ENCODE measurements at places on chromosomes 7 and 10.

GRCh38 chr7:134154581-134155130 lies 27.5 kb downstream of the LRGUK start:
- DNase-seq = no peak

- DNase-seq = peak; percentile 55
Observed at GRCh38 chr7:12729112-12729511, 41.7 kb downstream of the ARL4A start.

GRCh38 chr7:153090764-153091163 lies 331.2 kb downstream of the ACTR3B start:
- DNase-seq = no peak

- DNase-seq = peak; percentile 87
Observed at GRCh38 chr7:101856473-101857357, 39.3 kb downstream of the CUX1 start.

DNA sequence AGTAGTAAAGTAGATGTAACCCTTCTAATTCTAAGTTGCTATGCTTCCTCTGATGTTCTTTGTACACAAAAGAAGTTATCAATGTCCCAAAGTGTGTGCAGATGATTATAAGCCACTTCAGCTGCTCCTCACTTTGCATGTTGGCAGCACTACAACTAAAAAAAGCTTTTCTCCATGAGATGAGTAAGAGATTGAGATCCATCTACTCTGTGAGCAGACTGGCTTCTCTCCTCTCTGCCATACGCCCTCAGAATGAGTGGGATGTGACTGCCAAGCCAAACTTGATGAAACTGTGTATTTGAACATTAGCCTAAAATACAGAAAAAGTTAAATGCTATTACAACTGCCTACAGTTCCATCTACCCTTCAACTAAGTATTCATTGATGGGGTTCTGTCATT lies 102.9 kb upstream of the ETV1 start:
- no peak for DNase-seq

DNA sequence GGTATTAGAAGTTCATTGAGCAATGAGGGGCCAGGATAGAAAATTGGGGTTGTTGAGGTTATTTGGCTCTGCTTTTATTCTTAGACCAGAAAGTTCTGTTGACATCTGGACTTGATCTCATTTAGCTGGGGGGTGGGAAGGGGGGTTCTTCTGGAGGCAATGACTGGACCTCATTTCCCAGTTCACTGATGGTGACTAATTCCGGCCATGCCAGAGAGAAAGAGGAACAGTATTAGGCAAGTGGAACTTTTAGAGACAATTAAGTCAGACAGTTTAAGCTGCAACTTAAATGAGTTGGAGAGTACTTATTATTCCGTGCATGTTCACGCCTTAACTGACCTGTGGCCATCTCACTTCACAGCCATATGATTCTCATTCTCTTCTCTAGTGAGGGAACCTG lies 512.5 kb downstream of the REEP3 start:
- DNase-seq = no peak

DNA sequence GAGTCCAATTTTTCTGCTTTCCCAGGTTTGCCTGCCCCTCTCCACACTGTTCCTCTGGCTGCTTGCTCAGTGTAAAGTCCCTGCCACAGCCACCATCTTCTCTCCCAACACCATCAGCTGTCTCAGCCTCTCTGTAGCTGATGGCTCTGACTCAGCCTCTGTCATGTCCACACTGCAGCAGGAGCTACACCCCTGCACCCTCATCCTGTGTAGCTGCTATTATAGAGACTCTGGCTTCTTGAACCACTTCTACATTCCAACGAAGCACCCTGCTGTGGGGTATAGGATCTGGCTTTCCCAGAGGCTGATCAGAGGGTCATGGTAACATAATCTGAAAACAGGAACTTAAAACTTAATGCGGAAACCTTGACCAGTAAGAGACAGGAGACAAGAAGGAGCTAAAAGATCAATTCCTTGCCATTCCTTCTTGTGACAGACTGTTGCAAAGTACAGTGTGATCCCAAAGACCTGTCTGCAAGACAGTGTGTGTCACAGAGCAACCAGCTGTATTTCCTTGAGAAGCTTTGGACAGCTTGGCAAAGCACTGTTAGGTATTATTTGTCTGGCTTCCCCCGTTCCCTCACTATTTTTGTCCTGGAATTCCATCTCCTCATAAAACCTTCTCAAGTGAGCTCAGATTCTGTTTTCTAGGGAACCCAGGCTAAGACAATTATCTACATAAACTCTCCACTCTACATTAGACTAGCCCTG lies 42.3 kb downstream of the NRCAM start:
- DNase-seq = no peak

DNA sequence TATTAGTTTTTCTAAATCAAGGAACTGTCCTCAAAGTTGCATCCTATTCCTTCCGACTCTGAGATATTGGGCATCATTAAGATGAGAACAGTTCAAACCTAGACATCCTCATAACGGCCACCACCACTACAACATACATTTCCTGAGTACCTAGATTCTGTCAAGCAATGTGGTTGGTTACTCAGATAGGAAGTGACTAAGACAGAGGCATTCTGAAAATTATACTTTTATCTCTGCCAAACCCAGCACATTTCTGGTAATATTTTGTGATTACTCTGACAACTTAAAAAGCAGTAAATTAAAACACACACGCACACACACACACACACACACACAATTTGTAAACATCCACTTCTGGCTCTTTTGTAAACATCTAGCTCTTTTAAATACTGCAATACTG lies 291.2 kb upstream of the MEOX2 start:
- DNase-seq = no peak

DNA sequence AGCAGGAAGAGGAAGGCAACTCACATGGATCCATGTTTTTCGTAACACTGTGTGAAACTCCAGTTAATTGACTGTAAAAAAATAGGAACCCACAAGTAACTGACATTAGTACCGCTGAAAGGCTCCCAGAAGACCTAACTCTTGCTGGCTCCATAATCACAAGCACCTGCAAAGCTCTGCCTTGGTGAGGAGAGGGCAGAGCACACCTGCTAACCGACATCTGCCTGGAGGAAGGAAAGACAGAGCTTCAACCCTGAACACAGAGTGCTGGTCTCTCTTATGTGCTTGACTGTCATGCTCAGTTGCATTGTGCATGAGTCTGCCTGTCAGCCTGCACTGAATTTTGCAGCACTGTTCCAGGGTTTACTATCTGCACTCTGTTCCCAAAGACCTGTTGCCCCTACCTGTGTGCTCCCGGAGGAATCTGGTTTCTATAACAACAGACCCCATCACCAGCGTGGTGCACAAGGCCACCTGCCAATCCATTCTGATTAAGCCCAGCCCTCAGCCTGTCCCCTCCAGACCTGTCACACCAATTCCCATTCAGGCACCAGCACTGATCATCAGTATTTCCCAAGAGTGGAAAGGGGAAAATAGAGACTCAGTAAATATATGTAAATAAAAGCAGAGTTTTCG lies 63.1 kb upstream of the ANKRD1 start:
- no peak for DNase-seq

- DNase-seq = no peak
Observed at GRCh38 chr10:78205457-78206016, 171.9 kb downstream of the RPS24 start.

GRCh38 chr10:112247791-112248190 lies 35.4 kb upstream of the TECTB start:
- DNase-seq = no peak

GRCh38 chr10:99832439-99832838 lies 50.0 kb downstream of the ABCC2 start:
- DNase-seq = no peak

DNA sequence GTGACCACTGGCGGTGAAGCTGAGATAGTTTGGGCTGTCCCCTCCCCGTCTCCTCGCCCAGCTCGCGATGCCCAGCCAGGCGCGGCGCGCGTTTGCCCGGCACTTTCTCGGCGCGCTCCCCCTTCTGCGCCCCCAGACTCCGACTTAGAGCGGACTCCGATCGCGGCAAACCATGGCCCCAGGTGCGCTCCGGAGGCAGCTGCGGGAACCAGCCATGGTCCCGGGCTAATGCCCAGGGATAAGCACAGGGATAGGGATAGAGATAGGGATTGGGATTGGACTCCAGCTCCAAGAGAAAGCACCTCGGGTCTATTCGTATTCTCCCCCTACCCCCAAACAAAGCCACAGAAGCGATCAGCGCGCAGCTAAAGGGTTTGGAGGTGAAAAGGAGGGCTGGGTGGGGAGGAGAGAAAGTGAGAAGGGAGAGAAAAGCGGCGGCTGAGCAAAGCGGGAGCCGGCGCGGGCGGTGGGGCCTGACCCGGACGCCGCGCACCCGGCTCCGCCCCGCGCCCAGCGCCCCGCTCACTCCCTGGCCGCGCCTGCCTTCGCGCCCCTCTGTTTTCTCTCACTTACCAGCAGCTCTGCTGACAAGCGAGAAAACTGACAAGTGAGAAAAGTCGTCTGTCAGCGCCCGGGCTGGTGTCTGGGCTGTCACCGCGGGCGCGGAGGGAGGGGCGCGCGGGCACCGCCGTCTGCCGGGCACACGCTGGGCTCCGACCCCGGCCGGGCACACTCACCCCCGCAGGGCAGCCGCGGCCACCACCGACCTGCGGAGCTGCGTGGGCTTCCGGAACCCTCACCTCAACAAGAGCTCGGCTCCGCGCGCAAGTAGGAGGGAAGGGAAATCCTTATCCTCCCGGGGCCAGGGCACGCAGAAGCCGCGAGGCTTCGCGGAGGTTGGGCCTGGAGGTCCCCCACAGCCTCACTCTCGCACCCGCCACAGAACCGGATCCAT lies at the start of gene PDE1C:
TSS of gene PDE1C (minus strand) at position 2 of the 955 bp plus-strand sequence.
- DNase-seq = no peak

GRCh38 chr10:12703813-12704212 lies 297.7 kb downstream of the CCDC3 start:
- DNase-seq = no peak

Measured in gastrocnemius medialis (tissue), 4 donors.